Stimulated activated CD4-positive, alpha-beta T cell treated with anti-CD3 and anti-CD28 coated beads, TNF-alpha, amount 100 ng/mL, for 1 hour (primary cell): ENCODE measurements at places on chromosomes 11 and 22.

- no peak for DNase-seq
Observed at GRCh38 chr22:41813726-41814410, 13.4 kb downstream of the CCDC134 start.

DNA sequence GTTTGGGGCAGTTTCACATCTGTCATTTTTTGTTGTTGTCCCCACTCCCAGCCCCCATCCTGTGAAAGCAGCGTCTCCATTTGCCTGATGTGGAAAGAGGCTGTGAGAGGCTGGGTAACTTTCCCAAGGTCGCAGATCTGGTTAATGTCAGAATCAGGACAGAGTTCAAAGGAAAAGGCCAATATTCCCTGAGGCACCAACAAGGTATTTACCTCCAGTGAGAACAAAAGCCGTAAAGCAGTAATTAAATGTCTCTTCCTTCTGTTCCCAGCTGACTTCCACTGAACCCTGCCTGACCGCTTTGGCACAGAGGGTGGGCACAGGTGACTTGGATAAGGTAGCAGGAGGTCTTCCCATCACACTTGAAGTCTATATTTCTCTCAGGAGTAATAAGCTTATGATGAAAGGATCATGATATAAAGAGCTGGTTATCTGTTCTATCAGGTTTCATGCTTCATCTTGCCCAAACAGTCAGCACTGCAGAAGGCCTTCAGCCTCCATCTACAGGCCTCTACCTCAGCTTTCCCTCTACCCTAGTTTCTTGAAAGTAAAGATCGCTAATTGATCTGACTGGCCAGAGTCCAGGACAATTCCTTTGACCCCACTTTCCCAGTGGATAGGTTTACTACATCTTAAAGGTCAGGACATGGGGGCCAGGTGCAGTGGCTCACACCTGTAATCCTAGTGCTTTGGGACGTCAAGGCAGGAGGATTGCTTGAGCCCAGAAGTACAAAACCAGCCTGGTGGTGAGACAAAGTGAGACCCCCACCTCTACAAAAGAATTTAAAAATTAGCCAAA is 9.4 kb downstream of the C11orf91 start:
- DNase-seq, result no peak

- no peak for DNase-seq
Observed at GRCh38 chr11:86021377-86021776, 47.5 kb downstream of the PICALM start.

DNA sequence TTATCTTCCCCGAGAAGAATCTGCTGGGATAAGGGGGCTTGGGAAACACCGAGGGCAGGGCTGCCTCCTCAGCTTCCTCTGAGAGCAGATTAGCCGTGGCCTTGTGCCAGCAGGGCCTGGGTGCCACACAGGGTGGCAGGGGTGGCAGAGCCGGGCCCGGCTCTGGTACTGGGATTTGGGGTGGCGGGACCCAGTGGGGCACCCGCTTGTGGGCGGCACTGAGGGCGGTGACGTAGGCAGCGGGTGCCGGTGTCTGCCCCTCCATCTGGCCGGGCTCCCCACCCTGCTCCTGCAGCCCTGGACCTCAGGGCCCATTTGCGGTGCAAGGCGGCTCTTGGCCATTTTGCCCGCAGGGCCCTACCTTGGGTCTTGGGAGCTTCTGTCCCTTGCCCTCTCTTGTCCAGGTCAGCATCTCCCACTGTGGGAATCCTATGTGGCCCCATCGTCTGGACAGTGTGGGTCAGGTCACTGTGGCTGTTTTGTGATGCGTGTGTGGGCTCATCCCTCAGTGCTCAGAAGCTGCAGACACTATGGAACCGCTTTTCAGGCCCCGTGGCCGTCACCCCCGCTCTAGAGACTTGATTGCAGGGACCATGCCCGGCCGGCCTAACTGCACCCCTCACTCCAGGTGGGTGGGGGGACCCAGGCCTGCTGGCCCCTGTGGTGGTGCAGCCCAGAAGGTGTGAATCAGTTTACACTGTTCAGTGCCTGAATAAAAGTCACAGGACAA is 29.7 kb upstream of the KRTAP5-6 start:
- no peak for DNase-seq

- no peak for DNase-seq
Observed at GRCh38 chr11:33651555-33651954, 49.1 kb downstream of the C11orf91 start.

GRCh38 chr11:326842-327580 is 6.4 kb upstream of the IFITM3 start:
- no peak for DNase-seq

DNA sequence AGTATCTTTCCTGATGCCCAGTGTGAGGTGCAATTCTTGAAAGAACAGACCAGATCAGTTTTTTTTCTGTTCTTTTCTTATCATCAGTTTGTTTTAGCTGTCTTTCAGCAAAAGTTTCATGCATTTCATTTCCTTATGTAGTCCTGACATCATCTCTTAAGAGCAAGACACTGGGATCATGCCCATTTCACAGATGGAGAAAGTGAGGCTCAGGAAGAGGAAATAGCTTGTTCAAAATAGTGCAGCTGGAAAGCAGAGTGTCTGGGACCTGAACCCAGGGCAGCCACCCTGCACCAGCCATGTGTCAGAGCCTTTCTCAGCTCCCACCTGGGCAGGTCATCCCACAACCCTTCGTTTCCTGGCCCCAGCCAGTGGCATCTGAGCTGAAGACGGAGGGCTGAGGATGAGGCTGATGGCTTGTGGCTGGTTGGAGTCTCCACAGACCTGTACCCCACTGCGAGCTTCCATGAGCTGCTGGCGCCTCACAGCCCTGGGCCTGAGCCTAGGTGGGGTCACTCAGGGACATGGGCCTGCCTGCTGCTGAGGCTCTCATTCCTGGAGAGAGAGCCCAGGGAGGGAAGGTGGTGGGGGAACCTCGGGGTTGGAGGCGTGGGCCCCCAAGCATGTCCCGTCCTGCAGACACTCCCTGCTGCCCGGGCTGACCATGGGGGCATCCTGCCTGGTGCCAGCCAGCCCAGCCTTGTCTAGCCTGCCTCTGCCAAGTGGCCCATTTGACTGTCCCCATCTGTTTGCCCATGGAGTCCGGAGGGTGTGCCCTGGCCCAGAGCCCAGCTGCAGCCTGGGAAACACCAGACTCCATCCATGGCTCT is 61.8 kb downstream of the SMIM38 start:
- no peak for DNase-seq

GRCh38 chr11:131025020-131025419 is 108.7 kb upstream of the SNX19 start:
- DNase-seq, result no peak

DNA sequence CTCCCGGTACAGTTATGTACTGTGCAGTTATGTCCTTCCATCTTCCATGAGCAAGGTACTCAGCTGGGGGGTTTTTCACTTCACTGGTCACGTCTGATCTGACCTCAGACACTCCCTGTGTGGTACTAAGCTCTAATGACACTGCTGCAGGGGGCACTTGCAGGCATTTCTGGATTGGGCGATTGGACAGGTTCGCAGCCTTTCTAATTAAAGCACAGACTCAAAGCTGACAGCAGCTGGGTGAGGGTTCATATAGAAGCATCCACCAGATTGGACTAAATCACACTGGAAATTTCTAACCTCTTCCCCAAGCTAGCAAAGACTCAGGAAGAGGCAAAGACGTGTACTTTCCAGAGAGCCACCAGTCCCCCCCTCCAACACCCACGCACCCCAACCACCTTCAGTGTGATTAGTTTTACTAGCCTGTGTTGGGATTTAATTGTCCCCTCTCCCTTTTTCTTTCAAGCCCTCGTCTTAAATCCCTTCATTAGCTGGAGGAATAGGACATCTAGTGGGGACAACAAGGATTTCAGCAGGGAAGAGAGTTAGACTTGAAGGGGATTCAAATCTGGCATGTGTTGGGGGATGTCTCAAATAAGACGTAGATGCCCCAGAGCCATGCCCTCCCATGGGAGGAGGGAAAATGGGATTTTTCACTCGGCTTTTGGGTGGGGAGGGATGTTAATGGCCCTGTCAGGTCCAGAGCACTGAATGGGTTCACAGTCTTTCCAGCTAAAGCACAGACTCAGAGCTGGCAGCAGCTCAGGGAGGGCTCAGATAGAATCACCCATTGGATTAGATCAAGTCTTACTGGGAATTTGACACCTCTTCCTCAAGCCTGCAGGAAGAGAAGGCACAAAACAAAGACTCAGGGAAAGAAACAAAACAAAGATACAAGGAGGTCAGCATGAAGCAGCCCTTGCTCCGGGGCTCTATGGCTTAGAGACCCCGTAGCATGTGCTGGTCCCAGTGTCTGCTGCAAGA is 10.9 kb downstream of the INS start:
- DNase-seq, result no peak

DNA sequence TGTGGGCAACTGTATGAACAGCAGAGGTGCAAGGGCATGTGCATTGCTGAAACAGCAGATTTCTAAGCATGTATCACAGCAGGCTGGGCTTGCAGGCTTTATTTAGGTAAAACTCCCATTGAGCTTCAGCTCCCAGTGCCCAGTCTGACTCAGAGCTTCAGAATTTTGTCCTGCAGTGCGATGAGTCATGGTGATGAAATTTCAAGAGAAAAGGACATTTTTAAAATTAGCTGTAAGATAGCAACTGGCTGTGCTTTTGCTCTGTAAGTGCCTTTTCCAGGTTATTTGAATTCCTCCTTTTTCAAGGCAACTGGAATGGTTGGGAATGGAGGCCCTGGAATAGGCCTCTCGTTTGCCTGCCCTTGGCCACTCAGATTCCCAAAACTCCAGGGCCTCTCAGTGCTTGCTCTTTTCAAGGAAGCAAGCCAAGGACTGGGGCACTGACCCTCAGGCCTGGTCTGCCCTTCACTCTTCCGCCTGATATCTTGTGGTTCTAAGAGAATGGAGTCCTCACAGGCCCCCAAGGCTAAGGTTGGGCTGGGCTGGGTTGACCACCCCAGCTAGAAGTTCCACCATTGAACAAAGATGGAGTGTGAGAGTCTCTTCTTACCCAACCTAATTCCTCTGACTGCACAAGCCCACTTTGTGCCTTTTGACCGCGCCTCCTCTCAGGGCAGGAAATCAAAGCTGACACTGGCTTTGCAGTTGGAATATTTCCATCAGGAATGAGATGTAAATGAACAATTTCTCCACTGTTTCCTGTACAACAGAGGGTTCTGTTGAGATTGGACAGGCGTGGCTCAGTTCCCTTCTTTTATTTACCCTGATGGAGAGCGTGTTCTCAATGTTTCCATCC is 59.5 kb upstream of the PRSS23 start:
- no peak for DNase-seq

GRCh38 chr11:28899706-28900105 is 791.5 kb downstream of the METTL15 start:
- no peak for DNase-seq

DNA sequence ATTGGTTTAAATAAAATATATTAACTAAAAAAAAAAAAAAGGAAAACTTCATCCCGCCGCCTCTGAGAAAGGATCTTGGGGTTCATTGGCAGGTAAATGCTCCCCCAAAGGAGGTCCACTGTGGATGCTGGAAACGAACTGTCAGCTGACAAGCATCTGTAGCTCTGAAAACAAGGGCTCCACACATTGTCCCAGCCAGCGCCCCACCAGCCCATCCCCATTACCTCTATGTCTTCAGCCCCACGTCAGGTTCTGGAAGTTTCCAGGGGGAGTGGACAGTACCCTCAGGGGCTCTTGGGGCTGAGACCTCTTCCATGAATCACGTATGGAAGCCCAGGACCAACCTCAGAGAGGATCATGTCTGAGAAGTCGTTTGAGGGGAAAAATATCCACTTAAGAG is 66.4 kb upstream of the WNT7B start:
- DNase-seq, result no peak
